ENCODE measurements at places on chromosomes 2 and 18.

- DNase-seq, result no peak
Observed at GRCh38 chr2:81247648-81248047, 943.1 kb upstream of the LRRTM1 start.

- no peak for DNase-seq
Observed at GRCh38 chr2:226213717-226214116, 585.9 kb downstream of the IRS1 start.

DNA sequence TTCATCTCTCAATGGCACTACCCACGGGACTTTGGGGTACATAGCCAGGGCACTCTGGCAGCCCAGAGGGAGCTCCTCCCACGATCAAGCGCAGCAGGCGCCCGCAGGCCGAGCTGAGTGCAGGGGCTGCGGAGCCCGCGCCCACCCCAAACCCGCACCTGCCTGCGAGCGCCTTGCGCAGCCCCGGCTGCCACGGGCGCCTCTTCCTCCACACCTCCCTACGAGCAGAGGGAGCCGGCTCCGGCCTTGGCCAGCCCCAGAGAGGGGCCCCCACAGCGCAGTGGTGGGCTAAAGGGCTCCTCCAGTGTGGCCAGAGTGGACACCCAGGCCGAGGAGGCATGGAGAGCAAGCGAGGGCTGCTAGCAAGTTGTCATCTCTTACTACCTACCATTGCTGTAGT lies 165.2 kb downstream of the UBE2E3 start:
- DNase-seq, result no peak

GRCh38 chr2:213157242-213157641 lies 5.8 kb upstream of the IKZF2 start:
- no peak for DNase-seq

- DNase-seq, result no peak
Observed at GRCh38 chr2:152166633-152167032, 8.9 kb downstream of the STAM2 start.

DNA sequence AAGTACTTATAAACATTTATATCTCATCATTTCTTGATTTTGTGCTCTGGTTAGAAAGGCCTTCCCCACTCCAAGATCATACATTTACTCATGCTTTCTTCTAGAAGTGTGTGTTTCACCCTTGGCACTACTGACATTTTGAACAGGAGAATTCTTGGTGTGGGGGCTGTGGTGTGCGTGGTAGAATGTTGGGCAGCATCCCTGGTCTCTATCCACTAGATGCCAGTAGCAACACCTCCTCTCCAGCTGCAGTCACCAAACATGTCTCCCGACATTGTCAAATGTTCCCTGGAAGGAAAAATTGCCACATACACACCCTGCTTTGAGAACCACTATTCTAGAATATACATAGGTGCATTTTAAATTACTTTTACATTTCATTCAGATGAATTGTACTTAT lies 8.7 kb upstream of the TGIF1 start:
- peak; percentile 30 for DNase-seq

GRCh38 chr2:106269591-106270291 lies 75.6 kb upstream of the UXS1 start:
- no peak for DNase-seq

GRCh38 chr2:26845021-26845420 lies 2.9 kb upstream of the DPYSL5 start:
- no peak for DNase-seq

GRCh38 chr2:88074854-88075292 lies 7.2 kb downstream of the SMYD1 start:
- DNase-seq, result no peak

DNA sequence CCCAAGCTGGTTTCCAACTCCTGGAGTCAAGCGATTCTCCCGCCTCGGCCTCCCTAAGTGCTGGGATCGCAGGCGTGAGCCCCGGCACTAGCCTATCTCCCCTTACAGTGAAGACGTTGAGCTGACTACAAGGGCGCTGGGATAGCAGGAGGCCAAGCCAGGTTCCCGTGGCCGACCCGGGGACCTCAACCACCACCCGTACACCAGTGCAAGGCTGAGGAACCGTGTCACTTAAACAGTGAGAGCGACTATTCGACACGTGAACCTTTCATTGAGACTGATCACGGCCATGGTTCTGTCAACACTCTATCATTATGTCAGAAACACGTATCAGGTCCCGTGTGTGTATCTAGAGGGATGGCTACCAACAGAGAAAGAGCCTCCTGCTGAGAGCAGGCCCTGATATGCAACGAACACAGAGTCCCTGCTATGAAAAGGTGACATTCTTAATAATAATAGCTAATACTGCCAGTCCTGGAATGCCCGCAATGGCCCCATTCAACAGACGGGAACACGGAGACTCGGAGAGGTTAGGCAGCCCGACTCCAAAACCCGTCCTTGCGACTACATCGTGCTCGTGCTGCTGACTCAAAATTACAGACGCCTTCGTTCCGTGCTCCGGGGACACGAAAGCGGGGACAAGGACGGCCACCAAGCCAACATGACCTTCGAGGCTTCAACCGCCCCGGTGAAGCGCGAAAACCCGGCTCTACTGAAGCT lies 833 bp downstream of the AFG3L2 start:
- DNase-seq, result no peak

- no peak for DNase-seq
Observed at GRCh38 chr2:50773211-50773932, 258.6 kb downstream of the NRXN1 start.

DNA sequence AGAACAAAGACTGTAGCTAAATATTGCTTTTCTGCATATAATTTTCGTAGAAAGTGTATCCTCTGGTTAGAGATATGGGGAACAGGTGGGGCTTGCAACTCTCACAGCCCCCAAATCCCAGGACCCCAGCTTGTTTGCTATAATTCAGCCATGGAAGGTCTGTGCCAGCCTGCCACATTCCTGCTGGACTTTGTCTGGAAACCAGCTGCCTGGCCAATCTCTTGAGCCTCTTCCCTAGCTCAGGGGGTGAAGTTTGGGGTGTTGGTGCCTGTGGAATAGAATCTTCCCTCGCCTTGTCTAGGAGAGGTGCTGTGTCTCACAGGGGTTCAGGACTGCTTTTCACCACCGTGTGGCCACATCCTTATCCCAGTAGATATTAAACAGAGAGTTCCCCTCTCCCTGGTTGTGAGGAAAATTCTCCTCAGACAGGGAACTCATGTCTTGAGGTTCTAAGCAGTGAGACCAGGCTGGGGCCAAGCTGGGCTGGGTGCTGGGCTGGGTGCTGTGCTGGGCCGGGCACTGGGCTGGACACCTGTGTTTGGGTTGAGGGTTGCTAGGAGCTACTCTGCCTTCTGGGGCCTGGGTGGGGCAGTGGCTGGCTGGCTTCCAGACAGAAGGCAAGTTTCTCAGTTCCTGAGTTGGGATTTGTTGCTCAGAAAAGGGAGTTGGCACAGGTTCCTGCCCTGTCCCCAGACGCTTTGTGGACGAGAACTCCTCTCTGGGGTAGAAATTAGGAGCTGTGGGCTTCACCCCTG lies 12.3 kb downstream of the TOGARAM2 start:
- no peak for DNase-seq

- DNase-seq, result no peak
Observed at GRCh38 chr2:197297772-197298318, 12.7 kb downstream of the ANKRD44 start.

DNA sequence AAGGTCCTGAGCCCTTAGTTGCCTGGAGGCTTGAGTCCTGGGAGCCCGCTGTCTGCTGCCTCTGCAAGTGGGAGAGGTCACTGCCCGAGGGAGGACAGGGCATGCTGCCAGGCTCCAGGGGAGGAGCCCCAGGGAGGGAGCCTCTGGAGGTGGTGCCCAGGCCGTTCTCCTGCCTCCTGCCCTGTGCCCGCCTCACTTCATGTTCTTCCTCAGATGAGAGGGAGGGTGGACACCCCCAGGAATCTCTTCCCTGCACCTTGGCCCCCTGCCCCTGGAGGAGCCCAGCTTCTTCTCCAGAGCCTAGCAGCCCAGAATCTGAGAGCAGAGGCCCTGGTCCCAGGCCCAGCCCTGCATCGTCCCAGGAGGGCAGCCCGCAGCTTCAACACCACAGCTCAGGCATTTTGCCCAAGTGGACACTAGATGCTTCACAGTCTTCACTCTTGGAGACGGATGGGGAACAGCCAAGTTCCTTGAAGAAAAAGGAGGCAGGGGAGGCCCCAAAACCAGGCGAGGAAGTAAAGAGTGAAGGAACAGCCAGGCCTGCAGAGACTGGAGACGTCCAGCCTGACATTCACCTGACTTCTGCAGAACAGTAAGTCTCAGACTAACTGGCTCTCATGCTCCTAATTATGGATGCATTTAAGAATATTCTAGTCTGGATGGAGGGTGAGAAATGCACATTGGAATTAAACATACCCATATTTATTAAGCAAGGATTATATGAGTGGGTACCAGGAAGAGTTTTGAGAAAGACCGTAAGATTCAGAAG lies 12.1 kb downstream of the PSD4 start:
- no peak for DNase-seq

DNA sequence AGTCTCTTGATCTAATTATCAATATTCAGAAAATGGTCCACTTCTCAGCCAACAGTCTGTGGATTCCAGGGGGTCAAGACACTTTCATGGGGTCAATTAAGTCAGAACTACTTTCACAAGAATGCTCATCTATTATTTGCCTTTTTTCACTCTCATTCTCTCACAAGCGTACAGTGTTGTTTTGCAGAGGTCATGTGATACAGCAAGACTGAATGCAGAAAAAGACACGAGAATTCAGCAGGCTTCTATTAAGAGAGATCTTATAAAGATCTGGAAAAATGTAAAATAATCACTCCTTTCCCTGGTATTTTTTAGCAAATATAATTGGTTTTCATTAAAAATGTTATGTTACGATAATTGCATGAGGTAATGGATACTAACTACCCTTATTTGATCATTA lies 8.7 kb downstream of the RPRD1A start:
- no peak for DNase-seq

DNA sequence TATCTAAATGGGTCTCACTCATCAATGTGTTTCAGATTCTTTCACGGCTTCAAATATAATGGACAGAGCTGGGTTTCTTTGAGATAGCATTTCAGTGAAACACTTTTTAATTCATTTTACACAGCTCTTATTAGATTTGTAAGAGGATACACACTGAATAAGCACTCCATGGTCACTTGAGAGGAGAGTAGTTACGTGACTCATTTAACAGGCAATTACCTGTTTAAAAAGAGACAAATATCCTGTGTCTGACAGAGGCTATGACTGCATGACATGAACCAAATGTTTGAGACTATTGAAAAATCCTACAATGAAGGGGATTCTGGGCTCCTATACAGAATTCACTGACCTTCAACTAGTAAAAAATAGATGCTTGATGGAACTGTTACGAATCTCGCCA lies 786.9 kb downstream of the EPHA4 start:
- no peak for DNase-seq

DNA sequence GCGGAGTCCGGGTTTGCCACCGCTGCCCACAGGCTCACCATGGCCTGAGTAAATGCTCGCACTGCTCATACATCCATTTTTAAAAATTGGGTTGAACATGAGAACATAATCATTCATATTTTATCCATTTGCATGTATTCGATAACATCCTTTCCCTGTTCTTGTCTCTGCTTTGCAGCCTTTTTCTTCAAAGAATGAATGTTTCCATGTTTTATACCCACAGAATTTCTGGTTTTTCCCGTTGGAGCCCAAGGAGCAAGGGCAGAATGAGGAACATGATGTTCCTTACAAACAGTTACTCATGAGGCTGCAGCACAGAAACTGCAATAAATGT lies 146.5 kb downstream of the CCDC74A start:
- DNase-seq, result no peak

DNA sequence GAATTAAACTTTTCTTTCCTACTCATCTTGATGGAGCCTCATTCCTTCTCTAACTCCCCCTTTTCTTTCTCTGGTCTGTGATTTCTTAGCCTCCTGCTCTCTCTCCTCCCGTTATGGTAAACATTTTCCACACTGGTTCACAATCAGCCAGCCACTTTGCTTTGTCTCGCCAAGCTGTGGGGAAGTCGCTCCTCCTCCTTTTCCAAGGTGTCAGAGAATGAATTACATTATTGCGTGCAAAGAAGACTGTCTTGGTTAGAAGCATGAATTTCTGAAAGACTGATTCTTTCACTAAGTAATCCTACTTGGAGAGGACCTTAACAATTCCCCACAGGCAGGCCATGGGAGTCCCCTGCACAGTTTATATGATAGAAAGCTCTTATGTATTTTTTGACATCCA lies 46.1 kb downstream of the RASGRP3 start:
- DNase-seq, result no peak

GRCh38 chr18:80104364-80104779 lies 4.7 kb upstream of the ADNP2 start:
- no peak for DNase-seq

DNA sequence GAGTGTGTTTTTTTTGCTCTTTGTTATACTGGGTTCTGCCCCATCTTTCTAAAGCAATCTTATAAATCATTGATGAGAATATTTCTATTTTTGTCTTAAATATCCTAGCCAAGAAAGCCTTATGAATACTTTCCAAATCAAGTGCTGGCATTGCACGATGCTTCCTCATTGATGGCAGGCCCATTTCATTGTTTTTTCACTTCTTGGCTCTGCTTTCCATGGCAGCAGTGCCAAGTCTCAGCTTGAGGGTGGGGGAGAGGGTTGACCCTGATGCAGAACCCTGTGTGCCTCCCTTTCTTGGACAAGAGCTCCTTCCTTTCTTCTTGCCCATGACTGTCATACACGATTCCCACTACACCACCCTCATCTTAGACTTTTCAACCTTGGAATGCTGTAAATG lies 16.7 kb upstream of the CELF4 start:
- DNase-seq, result no peak

GRCh38 chr18:11946756-11947155 lies 34.6 kb upstream of the IMPA2 start:
- no peak for DNase-seq

GRCh38 chr2:147806846-147807245 lies 38.0 kb upstream of the ACVR2A start:
- DNase-seq, result no peak

DNA sequence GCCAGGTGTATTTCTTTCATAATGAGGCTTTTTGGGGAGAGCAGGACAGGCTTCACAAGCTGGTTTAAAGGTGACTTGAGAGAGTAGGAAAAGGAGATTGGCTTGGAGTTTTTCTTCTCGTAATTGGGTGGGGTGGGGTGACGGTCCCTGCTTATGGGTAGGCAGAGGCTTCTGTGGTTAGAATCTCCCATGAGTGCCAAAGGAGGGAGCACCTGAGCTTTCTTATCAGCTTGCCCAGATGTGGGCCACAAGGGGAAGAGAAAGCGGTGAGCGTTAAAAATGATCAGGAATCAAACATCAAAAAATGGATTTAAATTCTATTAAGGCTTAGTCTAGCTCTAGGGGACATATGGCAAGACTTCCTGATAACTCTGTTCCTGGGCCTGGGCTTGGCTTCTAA lies 9.7 kb upstream of the PNPT1 start:
- no peak for DNase-seq

- DNase-seq, result no peak
Observed at GRCh38 chr2:131016826-131017741, 76.2 kb downstream of the FAM168B start.
